ENCODE measurements at places on chromosomes 1 and 21. TPM values are rescaled to one million over a fixed set of nuclear protein-coding genes. Genes with fewer than 3 reads are reported as not detected.

Gene DCST1
- total RNA-seq = not detected

- peaks cover 92% of the 10 kb centered on the region for H3K27me3 ChIP-seq
- peak overlapping the region; percentile 85 for H3K4me3 ChIP-seq
- H3K4me1 ChIP-seq = peaks cover 43% of the 10 kb centered on the region
Measured at GRCh38 chr1:180231506-180231921, 1.4 kb downstream of the LHX4 start.

DNA sequence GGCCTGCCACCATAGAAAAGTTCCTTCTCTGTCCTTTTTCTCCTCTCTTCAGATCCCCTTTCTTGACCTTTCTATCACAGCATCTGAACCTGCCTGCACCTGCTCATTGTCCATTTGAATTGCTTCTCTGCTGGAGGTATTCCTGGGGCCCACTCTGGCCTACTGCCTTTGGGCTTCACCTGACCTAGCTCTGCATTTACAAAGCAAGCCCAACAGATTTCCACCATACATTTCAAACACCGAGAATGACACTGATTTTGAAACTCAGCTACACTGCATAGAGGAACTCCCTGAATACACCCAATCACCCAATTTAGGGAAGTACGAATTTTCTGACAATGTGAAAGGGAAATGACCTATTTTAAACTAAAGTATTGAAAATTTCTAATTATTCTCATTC is 284.5 kb upstream of the USP25 start:
- H3K36me3 ChIP-seq = no peaks in the 10 kb centered on the region
- H3K27me3 ChIP-seq = no peaks in the 10 kb centered on the region
- peak overlapping the region; percentile 8 for H3K27ac ChIP-seq
- no peak overlapping the region for H3K4me3 ChIP-seq

Gene UMODL1
- not detected for total RNA-seq

Gene SSR2
- total RNA-seq = 291 TPM

Gene CELA3B
- not detected for total RNA-seq

Data from GM23338 (cell line).